NCI-H1930 (cell line): ENCODE measurements at places on chromosomes 7 and 10.

DNA sequence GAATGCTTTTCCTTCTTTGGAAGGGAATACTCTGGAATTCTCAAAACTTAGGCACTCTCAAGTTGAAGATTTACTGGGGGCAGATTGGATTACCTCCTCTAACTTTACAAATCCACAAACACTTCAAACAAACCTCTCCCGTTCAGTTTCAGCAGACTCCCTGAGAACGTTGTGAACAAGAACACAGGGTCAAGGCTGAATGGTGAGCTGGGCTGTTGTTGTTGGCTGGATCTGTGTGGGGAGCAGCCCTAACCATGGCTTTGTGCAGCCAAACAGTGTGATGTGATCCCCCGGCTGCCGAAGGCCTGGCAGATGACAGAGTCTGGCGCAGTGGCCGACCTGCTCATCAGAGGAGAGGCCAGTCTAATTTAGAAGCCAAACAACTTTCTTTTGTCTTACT, 93.1 kb downstream of the BMPER start:
- no peak for DNase-seq

DNA sequence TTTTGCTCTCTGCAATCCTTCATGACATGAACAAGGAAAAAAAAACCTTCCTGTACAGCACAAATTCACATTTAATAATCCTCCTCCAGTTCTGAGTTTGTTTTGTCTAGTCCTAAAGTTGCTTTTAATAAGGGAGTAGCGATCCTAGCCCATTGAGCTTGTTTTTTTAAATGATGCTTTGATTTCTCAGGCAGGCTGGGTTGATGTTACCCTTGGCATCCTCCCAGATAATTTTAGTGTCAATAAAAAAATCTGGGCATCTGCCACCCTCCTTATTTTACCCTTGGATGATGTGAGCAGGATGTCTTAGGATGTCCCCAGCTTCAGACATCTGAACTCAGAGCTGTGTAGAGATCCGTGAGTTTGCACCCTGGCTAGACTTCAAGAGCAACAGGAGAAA, 33.9 kb upstream of the PROSER2 start:
- DNase-seq, result no peak

DNA sequence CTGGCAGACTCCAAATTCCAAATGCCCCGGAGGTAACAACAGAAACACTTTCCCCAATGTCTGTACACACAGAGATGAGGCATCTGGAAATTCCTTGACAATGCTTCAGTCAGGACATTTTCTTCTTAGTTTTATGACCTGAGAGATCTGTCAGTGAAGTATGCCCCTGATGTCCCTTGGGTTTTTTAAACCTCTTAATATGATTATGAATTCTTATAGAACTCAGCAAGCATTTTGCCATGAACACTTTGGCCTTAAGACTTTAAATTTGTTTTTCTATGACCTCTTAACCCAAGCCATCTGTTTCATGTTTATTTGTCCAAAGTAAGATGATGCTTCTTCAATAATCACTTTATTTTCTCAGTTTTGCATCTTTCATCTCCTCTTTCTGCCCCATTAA, 1206.2 kb downstream of the GATA3 start:
- DNase-seq, result no peak

DNA sequence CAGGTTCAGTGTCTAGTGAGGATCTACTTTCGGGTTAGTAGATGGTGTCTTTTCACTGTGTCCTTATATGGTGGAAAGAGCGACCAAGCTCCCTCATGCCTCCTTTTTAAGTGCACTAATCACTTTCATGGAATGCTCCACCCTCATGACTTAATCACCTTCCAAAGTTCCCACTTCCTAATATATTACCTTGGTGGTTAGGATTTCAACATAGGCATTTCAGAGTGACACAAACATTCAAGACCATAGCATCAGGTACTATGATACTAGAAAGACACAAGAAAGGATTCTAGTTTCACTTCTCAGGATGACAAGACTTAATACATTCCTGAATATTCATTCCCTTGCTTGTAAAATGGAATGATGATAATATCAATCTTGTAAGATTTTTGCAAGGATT, 119.1 kb upstream of the FAM3C start:
- no peak for DNase-seq

GRCh38 chr7:39633563-39634477, 10.4 kb downstream of the RALA start:
- no peak for DNase-seq

DNA sequence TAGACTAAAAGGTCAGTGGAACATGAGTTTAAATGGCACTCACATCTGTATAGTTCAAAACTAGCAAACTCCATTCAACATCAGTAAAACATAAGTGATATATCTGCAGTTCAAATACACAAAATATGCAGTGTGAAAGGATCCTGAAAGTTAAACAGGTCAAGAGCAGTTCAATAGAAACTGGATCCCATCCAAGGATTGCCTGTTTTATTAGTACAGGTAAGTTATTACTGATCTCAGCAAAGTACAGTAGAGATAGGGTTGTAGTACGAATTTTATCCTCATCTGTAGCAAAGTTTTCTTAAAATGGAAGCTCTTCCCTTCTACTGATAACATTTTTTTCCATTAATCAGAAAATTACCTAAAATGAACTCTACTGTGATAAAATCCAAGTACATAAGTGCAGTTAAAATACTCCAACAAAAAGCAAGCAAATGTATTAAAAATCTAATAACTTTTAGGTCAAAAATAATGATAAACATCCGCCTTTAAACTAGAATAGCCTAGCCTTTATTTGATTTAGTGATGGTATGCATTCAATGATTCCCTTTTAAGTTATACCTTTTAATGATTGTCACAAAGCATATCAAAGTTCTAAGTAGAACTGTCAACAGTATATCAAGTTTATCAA, 2.2 kb downstream of the ZNF800 start:
- no peak for DNase-seq

DNA sequence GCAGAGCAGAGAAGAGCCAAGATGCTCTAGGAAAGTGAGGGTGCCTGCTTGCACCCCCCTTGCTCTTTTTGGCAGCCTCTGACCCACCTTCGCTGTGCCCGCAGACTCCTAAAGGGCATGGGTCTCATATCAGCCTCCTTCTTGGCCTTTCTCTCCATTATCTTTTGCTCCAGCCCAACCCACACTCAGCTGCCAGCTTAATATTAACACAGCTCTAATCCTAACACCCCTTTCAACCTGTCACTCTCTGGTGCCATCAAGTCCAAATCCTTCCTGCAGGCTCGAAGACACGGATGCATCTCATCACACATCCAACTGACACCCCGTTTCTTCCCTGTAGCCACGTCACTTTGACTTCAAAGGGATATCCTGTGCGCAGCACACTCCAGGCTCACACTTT, 171.6 kb upstream of the AUTS2 start:
- no peak for DNase-seq
